ENCODE measurements at places on chromosomes 11 and 22.

GRCh38 chr22:25536589-25536988, 27.9 kb upstream of the GRK3 start:
- no peak overlapping the region for H3K4me3 ChIP-seq
- no peaks in the 10 kb centered on the region for H3K36me3 ChIP-seq
- H3K27me3 ChIP-seq: no peaks in the 10 kb centered on the region
- no peak for DNase-seq
- no peak overlapping the region for H3K27ac ChIP-seq

- H3K36me3 ChIP-seq: peaks cover 20% of the 10 kb centered on the region
- H3K4me1 ChIP-seq: no peaks in the 10 kb centered on the region
- DNase-seq: no peak
- H3K27me3 ChIP-seq: no peaks in the 10 kb centered on the region
- no peak overlapping the region for H3K4me3 ChIP-seq
Measured at GRCh38 chr11:76004400-76004799, 189.4 kb downstream of the UVRAG start.

- no peak for DNase-seq
- H3K4me1 ChIP-seq: no peaks in the 10 kb centered on the region
- H3K36me3 ChIP-seq: peaks cover 84% of the 10 kb centered on the region
- no peak overlapping the region for H3K4me3 ChIP-seq
- no peak overlapping the region for H3K27ac ChIP-seq
Measured at GRCh38 chr22:50215297-50216054, 14.7 kb downstream of the SELENOO start.

- H3K4me3 ChIP-seq: no peak overlapping the region
- H3K27ac ChIP-seq: no peak overlapping the region
- no peaks in the 10 kb centered on the region for H3K36me3 ChIP-seq
- DNase-seq: no peak
Measured at GRCh38 chr22:37368058-37368457, 59.2 kb downstream of the ELFN2 start.

GRCh38 chr11:11582011-11582701, 39.6 kb downstream of the GALNT18 start:
- peaks cover 30% of the 10 kb centered on the region for H3K27me3 ChIP-seq
- H3K4me1 ChIP-seq: no peaks in the 10 kb centered on the region
- no peak overlapping the region for H3K27ac ChIP-seq
- H3K4me3 ChIP-seq: no peak overlapping the region

- H3K4me1 ChIP-seq: peaks cover 6% of the 10 kb centered on the region
- no peak overlapping the region for H3K27ac ChIP-seq
- no peak for DNase-seq
- no peaks in the 10 kb centered on the region for H3K36me3 ChIP-seq
Measured at GRCh38 chr11:114040706-114041211, 18.8 kb upstream of the ZBTB16 start.

GRCh38 chr22:47966316-47966715, 1203.9 kb downstream of the TBC1D22A start:
- no peaks in the 10 kb centered on the region for H3K27me3 ChIP-seq
- no peak overlapping the region for H3K27ac ChIP-seq
- no peak for DNase-seq
- no peaks in the 10 kb centered on the region for H3K36me3 ChIP-seq

DNA sequence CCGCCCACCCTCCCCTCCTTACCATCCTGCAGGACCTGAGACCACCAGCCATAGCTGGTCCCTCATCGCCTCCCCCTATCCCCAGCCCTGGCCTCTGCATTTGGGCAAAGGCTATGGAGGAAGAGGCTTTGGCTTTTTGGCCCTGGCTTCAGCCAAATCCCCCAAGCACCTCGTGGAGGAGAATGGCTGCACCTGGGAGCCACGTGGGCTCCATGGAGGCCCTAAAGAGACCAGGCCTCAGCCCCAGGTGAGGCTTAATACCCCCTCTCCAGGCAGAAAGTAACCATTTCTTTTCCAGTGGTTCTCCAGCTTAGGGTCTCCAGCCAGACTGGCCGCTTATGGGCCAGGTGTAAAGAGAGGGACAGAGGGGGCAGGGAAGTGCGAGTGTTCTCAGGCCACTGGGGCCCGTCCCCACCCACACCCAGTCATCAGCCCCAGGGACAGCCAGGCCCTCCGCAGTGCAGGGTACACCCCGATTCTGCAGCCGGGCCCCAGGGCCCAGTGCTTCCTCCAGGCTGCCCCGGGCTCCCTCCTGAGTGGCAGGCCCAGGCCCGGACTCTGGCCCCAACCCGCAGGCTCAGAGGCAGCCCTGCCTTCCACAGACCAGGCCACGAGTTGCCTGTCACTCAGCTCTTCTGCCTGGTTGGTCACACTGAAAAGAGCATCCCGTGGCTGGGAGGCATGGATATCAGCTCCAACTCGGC, 26.4 kb downstream of the CDKN1C start:
- H3K4me1 ChIP-seq: peaks cover 34% of the 10 kb centered on the region
- H3K27me3 ChIP-seq: no peaks in the 10 kb centered on the region
- H3K36me3 ChIP-seq: no peaks in the 10 kb centered on the region
- H3K27ac ChIP-seq: no peak overlapping the region
- H3K4me3 ChIP-seq: no peak overlapping the region
- no peak for DNase-seq

- no peak overlapping the region for H3K27ac ChIP-seq
- H3K4me1 ChIP-seq: no peaks in the 10 kb centered on the region
- no peaks in the 10 kb centered on the region for H3K27me3 ChIP-seq
- H3K36me3 ChIP-seq: no peaks in the 10 kb centered on the region
Measured at GRCh38 chr11:109076870-109077269, 345.1 kb upstream of the C11orf87 start.

DNA sequence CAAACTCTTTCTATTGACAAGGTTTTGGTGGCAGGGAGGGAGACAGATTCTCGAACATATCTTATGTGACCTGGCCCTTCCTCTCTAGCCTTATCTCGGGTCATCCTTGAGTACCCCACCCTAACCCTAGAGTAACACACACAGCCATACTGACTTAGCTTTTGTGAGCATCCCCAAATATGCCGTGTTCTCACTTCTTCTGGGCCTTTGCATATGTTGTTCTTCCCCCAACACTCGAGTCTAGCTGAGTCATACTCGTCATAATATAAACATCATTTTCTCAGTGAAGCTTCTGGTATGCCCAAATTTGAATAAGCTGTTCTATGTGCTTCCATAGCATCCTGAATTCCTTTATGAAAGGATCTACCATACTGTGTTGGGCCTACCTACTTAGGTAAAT, 8.0 kb downstream of the TTC17 start:
- H3K27ac ChIP-seq: peak overlapping the region; percentile 75
- H3K36me3 ChIP-seq: peaks cover 77% of the 10 kb centered on the region
- DNase-seq: peak; percentile 58
- H3K4me3 ChIP-seq: no peak overlapping the region

GRCh38 chr11:104073950-104074705, 37.7 kb downstream of the DDI1 start:
- DNase-seq: no peak
- H3K27ac ChIP-seq: no peak overlapping the region
- no peaks in the 10 kb centered on the region for H3K36me3 ChIP-seq
- no peak overlapping the region for H3K4me3 ChIP-seq

DNA sequence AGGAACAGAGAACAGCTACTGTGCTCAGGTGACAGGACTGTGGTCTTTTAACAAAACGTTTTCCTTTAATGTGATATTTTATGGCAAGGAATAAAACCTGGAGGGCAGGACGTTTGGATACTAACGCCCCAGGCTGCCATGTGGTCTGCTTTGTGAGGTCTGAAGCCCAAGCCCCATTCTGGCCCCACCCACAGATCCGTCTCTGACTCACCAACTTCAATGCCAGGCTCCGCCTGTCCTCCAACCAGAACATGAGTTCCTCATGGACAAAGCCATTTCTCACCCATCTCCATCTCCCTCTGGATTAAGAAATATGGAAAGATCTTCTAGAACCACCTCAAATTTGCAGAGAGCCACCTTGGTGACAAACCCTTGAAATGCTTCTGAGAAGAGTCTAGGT, 148.8 kb downstream of the CRYBB2 start:
- DNase-seq: no peak
- no peaks in the 10 kb centered on the region for H3K4me1 ChIP-seq
- H3K27ac ChIP-seq: no peak overlapping the region
- H3K27me3 ChIP-seq: no peaks in the 10 kb centered on the region
- 0 out of 3 replicates have a peak, but pooled peaks cover 3% of the 10 kb centered on the region for H3K36me3 ChIP-seq
- no peak overlapping the region for H3K4me3 ChIP-seq

- H3K27ac ChIP-seq: no peak overlapping the region
- no peak for DNase-seq
- H3K4me3 ChIP-seq: no peak overlapping the region
- no peaks in the 10 kb centered on the region for H3K4me1 ChIP-seq
- no peaks in the 10 kb centered on the region for H3K36me3 ChIP-seq
- H3K27me3 ChIP-seq: no peaks in the 10 kb centered on the region
Measured at GRCh38 chr11:22566293-22566692, 59.3 kb downstream of the FANCF start.

Measured in K562 (cell line).